ENCODE measurements at places on chromosomes 2 and 18. TPM values are rescaled to one million over a fixed set of nuclear protein-coding genes. Genes with fewer than 3 reads are reported as not detected.

The PID1 gene
- total RNA-seq, result 211 TPM

The CFAP53 gene
- 5.0 TPM for total RNA-seq

The REG3G gene
- not detected for total RNA-seq

The EVX2 gene
- total RNA-seq, result not detected

The LHCGR gene
- not detected for total RNA-seq

The SPRED2 gene
- total RNA-seq, result 38.6 TPM

The MEX3C gene
- total RNA-seq, result 81.9 TPM

The HAAO gene
- total RNA-seq, result not detected

The CNDP1 gene
- not detected for total RNA-seq

The IL1B gene
- 5.5 TPM for total RNA-seq

The KYNU gene
- 143 TPM for total RNA-seq

The TMEM17 gene
- total RNA-seq, result 2.6 TPM

The SNED1 gene
- 18.0 TPM for total RNA-seq

The MDH1B gene
- total RNA-seq, result 0.77 TPM

The NAT8 gene
- not detected for total RNA-seq

The DAW1 gene
- total RNA-seq, result 1.1 TPM

The GAREM2 gene
- total RNA-seq, result 0.23 TPM

The KCNJ3 gene
- total RNA-seq, result not detected

The COL3A1 gene
- total RNA-seq, result not detected

The SERPINB11 gene
- total RNA-seq, result not detected

The VSNL1 gene
- 1.3 TPM for total RNA-seq
